ENCODE measurements at places on chromosomes 1 and 21.

DNA sequence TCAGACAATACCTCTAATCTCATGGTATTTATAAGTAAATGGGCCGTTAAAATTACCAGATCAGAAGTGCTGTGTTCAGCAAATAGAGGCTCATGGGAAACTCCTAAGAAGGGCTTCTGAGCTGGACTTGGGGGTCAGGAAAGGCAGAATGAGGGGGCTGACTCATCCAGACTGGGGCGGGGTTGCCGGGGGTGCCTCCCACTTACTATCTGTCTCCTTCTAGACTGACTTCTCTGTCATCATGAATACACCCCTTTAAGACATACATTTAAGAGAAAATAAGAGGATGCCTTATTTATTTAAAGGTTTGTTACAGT is 96.0 kb upstream of the ERRFI1 start:
- no peak for DNase-seq

GRCh38 chr1:42682739-42683531 is 717 bp downstream of the YBX1 start:
- DNase-seq: peak; percentile 63

- DNase-seq: no peak
These were observed 24.4 kb downstream of the GRHL3 start for GRCh38 chr1:24343412-24344089.

DNA sequence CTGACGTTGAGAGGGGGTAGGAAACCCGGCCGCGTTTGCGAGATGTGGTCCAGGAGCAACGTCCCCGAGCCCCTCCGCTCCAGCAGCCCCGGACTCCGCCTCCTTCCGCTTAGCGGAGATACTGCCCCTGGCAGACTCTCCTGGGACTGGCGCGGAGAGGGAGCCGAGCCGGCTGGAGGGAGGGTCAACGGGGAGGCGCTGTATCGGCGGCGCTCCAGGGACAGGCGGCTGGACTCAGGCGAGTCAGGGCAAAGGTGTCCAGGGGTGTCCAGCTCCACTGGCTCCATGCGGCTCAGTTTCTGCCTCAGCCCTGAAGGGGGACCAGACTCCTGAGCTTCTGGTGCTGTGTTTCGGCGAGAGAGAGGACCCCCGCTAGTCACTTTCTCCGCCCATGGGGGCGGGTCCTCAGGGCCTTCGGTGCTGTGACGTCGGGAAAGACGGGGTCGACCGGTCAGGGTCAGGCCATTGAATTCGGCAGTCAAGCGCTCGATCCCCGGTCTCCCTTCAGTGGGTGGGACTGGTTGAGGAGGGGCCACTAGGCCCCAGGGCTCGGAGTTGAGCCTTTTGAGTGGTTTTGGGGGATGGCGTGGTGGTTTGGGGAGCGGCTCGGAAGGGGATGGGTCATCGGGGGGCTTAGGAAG is 2.8 kb upstream of the LIX1L start:
- peak; percentile 89 for DNase-seq

GRCh38 chr1:157356601-157357000 is 195.7 kb downstream of the FCRL5 start:
- no peak for DNase-seq

GRCh38 chr1:16922885-16923431 is 1.2 kb downstream of the CROCC start:
- no peak for DNase-seq

- DNase-seq: no peak
These were observed 84.6 kb upstream of the B3GALT2 start for GRCh38 chr1:193270996-193271395.

DNA sequence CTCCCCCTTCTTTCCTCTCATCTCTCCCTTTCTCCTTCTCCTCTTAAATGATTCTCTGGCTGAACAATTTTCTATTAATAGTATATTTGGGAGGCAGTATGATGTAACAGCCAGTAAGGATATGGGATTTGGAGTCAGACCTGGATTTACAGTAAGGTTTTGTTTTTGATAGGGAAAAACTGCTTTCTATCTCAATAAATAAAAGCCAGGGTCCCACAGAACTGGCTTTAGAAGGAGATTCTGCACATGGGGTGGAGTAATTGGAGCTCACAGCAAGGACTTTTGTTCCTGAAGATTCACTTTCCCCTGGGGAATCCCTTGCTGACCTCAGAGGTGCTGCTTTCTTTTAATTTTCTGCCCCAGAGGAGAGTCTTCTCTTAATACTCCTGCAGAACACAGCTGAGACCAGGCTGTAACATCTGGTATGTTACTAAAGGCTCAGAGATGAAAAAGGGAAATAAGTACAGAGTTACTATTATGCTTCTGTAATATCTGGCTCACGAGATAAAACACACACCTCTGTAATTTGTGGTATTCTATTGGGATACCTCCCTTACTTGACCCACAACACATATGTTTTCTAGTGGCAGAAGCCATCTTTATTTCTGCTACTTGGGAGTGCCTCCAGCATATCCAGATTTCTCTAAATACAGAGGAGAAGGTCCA is 13.4 kb downstream of the EPB41 start:
- peak; percentile 19 for DNase-seq

GRCh38 chr1:56934430-56935060 is 31.3 kb downstream of the C8B start:
- DNase-seq: no peak

GRCh38 chr1:188425687-188426086 is 1596.9 kb downstream of the PLA2G4A start:
- no peak for DNase-seq

DNA sequence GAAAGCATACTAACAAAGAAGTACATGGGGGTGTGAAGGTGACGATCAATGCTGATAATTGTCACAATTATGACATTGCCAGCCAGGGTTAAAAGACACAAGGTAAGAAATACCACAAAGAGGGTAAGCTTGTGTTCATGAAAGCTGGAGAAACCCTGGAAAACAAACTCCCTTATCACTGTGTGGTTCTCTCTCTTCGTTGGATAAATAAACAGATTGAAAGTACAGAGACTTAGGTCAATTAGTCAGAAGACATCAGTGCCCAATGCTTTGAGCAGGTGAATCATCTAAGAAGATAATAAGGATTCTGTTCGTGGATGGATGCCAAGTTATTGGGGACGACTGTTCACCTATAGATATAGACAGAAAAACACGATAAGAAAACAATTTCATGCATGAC is 22.4 kb upstream of the FCER1A start:
- no peak for DNase-seq

DNA sequence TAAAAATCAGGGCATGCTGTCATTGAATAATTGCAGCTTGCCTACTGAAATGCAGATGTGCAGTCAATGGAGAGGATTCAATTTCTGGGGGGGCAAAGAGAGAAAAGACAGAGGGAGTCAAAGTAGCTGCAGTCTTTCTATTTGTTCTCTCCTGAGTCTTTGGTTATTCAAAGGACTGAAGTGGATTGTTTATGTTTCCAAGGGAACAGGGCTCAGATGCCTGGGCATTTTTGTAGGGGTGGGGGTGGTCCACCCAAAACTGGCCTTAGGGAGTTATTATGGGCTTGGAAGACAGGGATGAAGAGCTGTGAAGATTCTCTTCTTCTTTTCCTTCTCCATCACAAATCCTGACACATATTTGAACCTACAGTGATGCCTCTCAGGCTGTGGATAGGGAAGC is 408.8 kb upstream of the DAB1 start:
- DNase-seq: no peak

GRCh38 chr1:28813931-28814465 is 2.0 kb downstream of the OPRD1 start:
- DNase-seq: no peak

DNA sequence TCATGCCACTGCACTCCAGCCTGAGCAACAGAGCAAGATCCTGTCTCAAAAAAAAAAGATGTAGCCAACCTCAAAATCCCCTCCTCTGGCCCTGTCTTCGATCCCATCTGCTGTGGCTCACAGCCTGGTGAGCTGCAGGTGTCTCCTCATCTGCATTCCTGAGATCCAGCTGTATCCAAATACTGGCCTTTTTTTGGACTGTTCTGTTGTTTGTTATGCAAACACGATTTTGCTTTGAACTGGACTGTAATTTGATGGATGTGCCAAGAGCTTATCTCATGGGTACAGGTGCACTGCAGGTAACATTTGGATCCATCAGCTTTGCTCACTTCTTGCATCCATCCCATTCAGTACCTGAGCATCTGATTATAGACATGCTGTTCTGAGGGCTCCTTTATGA is 14.1 kb upstream of the FAM43B start:
- no peak for DNase-seq

GRCh38 chr21:33733601-33734000 is 91.3 kb downstream of the ITSN1 start:
- no peak for DNase-seq

DNA sequence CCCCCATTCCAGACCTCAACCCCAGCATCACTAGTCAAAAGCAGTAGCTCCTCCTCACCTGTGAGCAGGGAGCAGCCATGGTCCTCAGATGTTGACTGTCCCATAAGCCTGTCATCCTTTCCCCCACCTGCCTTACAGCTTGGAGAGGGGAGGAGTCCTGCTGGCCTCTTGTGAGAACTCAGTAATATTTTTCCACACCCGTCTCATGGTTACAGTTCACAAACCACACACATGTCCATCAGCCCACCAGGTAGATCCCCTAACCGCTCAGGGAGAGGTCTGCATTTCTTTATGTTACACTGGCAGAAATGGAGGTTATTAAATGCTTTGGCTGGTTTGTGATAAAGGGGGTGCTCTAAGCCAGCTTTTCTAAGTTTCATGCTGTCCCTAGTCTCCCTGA is 26.3 kb upstream of the POU3F1 start:
- DNase-seq: no peak

- DNase-seq: no peak
These were observed 92.3 kb downstream of the ROR1 start for GRCh38 chr1:63866084-63866483.

DNA sequence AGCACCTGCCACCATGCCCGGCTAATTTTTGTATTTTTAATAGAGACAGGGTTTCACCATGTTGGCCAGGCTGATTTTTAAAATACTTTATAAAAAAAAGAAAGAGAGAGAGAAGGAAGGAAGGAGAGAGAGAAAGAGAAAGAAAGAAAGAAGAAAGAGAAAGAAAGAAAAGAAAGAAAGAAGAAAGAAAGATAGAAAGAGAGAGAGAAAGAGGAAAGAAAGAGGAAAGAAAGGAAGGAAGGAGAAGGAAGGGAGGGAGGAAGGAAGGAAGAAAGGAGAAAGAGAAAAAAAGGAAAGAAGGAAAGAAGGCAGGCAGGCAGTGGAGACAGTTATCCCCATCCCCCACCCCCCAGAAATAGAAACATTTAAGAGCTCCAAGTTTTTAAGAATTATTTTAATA is 69.9 kb downstream of the TOMM20 start:
- no peak for DNase-seq

- no peak for DNase-seq
These were observed 755.0 kb downstream of the LTN1 start for GRCh38 chr21:28237661-28238060.

DNA sequence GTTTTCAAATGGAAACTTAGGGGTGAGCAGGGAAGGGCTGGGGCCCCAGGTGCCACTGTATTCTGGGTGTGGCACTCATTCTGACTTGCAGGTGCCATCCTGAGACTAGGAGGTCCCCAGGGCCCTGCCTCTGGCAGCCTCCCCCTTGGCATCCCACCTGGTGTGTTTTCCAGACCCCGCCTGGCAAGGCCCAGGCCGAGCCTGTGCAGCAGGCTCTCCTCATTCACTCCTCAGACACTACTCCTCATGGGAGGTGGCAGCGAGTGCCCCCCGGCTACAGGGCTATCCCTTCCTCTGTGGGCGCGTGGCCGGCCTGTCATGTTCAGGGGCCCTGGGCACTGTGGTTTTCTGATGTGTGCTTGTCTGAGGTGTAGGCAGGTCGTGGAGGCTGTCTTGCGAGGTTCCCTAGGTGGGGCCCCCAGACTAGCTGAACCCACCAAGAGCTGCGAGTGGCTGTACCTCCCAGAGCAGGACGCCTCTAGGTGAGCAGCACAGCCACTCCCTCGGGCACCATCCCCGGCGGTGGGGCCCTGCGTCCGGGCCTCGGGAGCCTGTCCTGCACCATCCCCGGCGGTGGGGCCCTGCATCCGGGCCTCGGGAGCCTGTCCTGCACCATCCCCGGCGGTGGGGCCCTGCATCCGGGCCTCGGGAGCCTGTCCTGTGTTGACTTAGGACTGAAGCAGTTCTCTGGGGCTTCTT is 13.2 kb downstream of the SLX9 start:
- DNase-seq: no peak

DNA sequence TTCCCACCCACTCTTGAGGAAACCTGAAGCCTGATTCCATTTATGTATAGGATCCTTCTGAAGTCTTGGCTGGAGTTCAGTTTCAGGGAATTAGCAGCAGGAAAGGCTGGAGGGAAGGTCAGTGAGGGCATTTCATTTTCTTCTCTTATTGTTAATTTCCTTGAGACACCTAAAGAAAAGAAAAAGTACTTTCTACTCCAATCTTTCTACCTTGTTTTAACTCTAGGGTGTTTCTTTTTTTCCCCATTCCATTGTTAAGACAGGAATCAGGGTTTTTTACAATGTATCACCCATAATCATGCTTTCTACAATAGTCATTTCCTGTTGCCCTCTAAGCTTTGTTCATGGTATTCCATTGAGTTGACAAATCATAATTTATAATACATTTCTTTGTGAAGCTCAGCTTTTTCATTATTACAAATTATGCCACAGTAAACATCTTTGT is 27.4 kb downstream of the SNRPE start:
- DNase-seq: no peak

DNA sequence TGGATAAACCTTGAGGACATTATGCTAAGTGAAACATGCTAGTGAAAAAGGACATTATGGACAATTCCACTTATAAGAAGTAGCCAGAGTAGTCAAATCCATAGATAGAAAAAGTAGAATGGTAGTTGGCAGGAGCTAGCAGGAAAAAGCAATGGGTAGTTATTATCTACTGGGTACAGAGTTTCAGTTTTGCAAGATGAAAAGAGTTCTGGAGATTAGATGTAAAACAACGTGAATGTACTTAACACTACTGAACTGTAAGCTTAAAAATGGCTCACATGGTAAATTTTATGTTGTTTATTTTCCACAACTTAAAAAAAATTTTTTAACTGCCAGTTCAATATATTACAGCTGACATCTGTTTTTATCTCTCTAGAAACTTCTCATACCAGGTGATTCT is 19.4 kb downstream of the JAK1 start:
- no peak for DNase-seq

GRCh38 chr1:25879675-25880074 is 4.2 kb upstream of the PAQR7 start:
- no peak for DNase-seq

- no peak for DNase-seq
These were observed 38.2 kb downstream of the RABIF start for GRCh38 chr1:202850593-202851362.

GRCh38 chr1:150609732-150610131 is 19.7 kb downstream of the ENSA start:
- no peak for DNase-seq

GRCh38 chr1:58047265-58047858 is 499.2 kb downstream of the OMA1 start:
- peak; percentile 51 for DNase-seq

DNA sequence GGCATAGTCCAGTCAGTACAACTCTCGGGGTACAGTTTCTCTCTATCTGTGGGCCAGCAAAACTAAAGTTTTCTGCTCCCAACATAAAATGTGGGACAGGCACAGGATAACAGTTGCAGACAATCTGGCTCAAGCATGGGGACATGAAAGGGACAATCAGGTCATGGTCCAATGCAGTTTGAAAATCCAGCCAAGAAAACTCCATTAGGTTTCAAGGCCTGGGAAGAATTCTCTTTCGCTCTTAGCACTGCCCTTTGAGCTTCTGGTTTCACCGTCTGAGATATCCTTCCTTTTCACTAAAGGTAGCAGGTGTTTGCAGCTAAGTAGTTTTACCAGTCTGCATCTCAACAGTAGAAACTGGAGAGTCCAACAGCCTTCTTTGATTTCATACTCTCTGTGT is 21.1 kb upstream of the IL22RA1 start:
- DNase-seq: no peak

Data from nephron progenitor cell (in vitro differentiated cells).